Activated naive CD4-positive, alpha-beta T cell (primary cell): ENCODE measurements at places on chromosomes 12 and 14.

GRCh38 chr14:19851365-19851764 is 23.6 kb upstream of the OR4K2 start:
- no peak for DNase-seq

DNA sequence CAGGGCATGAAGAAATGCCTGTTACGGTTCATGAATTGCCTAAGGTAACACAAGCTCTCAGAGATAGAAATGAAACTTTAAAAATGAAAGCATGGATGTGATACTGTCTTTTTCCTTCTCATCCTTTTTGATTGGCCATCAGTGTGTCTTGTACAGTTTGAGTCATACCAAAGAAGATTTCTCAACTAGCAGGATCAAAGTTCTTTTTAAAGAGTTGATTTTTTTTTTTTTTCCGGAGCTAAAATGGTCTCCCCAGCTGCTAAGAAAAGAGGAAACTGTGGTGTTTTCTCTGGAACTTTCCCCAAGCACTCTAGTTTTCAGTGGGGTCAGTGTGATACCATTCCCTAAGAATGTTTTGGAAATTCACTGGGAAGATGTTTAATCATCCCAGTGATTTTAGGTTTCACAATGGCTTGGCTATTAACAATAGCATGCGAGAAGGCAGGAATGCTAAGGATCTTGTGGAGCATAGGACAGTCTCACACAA is 105.0 kb downstream of the ETNK1 start:
- DNase-seq, result no peak

DNA sequence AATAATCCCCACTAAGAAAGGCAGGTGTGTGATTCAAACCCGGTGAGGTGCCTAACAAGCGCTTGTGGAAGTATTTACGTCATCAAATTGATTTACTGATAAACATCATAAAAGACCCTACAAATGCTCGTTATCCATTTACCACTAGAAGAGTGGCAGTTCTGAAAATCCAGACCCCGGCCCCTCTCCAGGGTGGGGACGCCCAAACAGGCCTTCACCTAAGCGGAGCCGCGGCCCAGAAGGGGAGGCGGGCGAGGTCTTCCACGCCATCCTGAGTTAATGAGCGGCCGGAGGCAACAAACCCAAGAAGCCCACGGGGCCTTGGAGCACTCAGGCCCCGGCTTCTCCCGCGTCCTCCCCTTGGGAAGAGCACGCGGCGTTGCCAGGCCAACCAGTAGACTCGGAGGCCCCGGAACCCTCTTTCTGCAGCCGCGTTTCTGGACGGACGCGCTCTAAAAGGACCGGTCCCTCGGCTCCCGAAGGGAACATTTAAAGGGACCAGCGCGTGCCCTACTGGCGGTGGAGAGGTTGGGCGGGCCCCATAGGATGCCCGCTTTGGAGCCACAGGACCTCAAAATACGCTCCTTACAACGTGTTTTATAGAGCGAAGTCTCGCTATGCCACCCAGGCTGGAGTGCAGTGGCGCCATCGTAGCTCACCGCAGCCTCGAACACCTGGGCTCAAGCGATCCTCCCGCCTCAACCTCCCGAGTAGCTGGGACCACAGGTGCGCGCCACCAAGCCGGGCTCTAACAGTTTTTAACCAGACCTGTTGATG is 3.5 kb downstream of the PTPN21 start:
- no peak for DNase-seq

DNA sequence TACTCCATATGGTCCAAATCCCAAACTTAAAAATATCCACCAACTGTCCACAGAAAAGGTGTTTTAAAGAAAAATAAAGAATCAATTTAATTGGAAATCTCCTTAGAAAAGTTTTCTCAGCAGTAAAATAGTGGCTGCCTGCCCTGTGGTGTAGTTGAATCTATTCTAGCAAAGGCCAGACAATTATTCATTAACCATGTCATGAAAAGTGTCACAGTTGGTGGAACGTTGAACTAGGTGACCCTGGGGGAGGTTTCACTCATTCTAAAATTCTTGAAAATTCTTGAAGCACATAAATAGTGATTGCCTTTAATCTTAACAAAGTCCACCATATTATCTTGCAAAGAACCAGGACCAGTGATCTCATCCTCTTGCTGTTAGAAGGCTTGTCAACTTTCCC is 78.4 kb upstream of the GZMB start:
- DNase-seq, result no peak

DNA sequence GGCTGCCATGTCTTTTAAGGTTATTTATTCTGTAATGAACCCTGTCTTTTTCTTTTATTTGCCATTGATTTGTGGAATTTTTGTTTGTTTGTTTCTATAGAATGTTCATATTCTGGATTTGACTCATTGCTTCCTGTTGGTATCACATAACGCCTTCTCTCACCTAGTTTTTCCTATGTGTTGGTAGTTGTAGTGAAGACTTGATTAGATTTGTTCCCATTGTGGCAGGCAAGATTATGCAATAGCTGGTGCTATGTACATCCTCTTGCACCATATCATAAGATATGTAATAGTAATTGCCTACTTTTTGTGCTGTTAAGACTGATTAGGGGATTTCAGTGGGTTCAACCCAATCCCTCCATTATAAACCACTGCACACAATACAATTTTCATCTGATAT is 3.9 kb upstream of the KRT6B start:
- no peak for DNase-seq

- no peak for DNase-seq
Measured at GRCh38 chr12:79421236-79421740, 269.5 kb downstream of the PAWR start.

GRCh38 chr14:74950795-74951442 is 4.5 kb downstream of the PGF start:
- no peak for DNase-seq

- DNase-seq, result no peak
Measured at GRCh38 chr14:74835645-74836250, 40.2 kb downstream of the PROX2 start.

- DNase-seq, result no peak
Measured at GRCh38 chr12:50603817-50604639, 99.2 kb downstream of the DIP2B start.

DNA sequence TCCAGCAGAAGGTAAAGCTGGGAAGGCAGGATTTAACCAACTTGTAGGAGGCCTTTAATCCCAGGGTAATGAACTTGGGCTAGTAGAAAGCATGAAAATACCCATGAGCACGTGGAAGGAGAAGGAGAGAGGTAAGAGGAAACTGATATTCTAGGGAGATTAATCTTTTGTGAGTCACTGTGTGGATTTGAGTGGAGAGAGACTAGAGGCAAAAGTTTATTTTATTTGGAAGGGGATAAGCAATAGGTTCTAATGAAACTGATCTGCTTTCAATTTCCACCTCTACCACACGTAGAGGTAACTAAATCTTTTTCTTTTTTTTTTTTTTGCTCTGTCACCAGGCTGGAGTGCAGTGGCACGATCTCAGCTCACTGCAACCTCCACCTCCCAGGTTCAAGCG is 52.1 kb downstream of the PTPN21 start:
- DNase-seq, result no peak

DNA sequence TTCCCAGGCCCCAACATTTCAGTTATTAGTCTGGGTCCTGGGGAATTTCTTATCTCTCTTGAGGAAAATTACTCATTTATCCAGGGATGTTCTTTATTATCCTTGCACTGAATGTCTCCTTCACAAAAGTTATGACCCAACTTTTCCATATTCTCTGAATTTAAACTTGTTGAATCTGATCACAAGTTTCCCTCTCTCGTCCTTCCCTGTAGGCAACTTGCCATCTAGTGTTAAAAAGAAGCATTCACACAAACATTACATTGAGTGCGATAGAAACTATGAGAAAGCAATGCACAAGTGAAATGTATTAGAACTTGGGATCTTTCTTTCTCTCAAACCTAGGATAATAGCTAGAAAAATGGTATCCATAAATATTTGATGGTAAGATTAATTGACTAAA is 608.4 kb downstream of the FSCB start:
- DNase-seq, result no peak

DNA sequence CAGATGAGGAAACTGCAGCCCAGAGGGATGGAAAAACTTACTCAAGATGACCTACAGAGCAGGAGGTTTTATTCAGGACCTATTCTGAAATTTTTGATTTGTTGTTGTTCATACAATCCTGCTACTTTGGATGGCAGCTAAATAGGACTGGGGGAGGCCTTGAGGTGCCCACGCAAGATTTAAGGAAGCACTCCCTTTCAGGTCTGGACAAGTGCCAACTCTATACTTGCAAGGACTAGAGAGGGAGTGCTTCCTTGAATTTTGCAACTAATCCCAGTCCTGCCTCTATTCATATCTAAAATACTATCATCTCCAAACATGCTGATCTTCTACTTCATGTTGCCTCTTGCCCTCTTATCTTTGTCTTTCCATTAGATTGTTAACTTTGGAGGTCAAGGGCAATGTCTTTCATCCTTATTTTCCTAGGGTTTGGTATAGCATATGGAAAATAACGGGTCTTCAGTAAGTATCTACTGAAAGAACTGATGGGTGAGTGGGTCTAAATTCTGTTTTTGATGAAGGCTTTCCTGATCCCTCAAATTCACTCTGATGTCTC is 28.6 kb upstream of the PPM1H start:
- no peak for DNase-seq

- DNase-seq, result no peak
Measured at GRCh38 chr14:79466938-79467527, 744.3 kb downstream of the DIO2 start.

GRCh38 chr14:100975671-100976070 is 72.1 kb upstream of the RTL1 start:
- no peak for DNase-seq

- DNase-seq, result no peak
Measured at GRCh38 chr14:89270439-89271227, 146.4 kb downstream of the FOXN3 start.

GRCh38 chr12:29053567-29053966 is 95.5 kb upstream of the FAR2 start:
- DNase-seq, result no peak

DNA sequence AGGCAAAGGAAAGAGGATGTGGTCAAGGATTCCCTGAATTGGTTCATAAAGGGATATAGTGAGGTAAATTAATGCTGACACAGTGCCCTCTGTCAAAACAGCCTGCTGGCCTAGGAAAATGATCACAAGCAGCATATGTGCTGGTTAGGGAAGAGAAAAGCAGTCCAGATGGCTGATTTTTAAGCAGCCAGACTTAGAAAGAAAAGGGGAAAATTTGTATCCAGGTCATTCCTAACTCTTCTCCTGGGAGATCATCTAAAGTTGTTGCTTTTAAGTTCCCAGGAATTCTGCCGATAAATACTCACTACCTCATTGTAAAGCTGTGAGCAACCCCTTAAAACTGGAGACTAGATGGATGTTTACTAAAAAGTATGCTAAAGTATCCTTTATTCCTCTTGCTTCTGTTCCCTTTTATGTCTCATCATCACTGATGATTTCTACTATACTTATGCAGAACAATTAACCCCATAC is 46.4 kb upstream of the CNOT2 start:
- DNase-seq, result no peak

GRCh38 chr14:71586131-71586897 is 345.9 kb upstream of the RGS6 start:
- no peak for DNase-seq

GRCh38 chr14:85572845-85573244 is 42.9 kb downstream of the FLRT2 start:
- no peak for DNase-seq

DNA sequence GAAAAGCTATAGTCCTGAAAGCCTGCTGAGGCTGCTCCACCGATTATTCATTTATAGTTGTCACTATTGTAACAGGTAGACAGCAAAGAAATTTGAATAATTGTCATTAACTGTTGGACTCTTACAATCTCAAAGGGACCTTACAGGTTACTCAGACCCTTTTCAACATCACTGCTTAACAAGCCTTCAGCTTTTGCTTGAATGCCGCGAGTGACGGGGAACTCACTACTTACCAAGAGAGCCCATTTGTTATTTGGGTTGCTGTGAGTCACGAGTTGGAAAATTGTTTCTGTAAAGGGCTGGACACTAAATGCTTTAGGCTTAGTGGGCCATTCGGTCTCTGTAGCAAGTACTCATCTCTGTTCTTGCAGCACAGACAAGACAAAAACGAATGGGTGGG is 5.9 kb upstream of the TUNAR start:
- DNase-seq, result no peak

- no peak for DNase-seq
Measured at GRCh38 chr14:60025571-60025970, 66.2 kb upstream of the PCNX4 start.

DNA sequence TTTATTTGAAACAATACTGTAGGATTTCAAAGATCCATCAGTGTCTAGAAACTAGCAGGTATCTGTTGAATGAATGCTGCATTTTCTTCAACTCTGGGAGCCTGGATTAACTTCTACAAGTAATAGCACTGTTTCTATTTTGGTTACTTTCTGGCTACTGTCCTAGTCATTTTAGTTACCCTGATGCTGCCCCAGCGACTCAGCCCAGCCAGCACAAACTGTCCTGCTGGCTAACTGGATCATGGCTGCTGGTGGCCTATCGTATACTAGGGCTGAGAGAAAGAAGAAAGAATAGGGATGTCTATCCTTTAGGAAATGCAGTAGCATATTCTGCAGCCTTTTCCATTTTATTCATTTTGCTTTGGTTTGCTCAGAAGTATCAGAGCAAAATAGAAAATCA is 53.9 kb downstream of the NTN4 start:
- DNase-seq, result no peak

DNA sequence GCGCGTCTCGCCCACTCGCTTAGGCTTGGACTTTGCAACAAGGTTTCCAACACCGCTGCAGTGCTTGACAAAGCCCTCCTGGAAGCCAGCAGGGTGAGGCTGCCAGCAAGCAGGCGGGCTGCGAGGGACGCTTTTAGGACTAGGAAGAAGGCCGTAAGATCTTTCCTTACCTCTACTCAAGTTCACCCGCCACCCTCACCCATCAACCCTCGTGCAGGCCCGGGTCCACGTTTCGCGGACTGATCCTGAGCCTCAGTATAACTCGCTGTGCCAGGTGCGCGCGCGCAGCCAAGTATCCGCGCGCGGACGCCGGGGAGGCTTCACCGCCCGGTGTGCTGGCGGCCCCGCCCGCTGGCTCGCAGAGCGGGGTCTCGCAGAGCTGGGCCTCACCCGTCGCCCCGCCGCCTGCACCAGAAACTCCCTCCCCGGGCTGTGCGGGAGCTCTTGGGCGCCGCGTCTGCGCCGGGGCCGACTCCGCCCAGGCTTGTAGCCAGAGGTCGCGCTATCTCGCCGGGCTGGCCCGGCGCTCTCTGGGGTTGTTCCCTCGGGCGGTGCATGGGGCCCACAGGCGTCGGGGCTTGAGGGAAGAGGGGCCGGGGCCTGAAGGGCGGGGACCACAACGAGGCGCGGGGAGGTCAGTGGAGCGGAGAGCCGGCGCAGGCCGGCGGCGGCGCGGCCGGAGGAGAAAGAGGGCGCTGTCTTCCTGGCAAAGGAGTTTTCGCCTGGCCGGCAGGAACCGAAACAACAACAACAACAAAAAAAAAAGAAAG is 7.6 kb upstream of the SIX1 start:
- DNase-seq, result no peak
